ENCODE measurements at places on chromosomes 3 and 15.

DNA sequence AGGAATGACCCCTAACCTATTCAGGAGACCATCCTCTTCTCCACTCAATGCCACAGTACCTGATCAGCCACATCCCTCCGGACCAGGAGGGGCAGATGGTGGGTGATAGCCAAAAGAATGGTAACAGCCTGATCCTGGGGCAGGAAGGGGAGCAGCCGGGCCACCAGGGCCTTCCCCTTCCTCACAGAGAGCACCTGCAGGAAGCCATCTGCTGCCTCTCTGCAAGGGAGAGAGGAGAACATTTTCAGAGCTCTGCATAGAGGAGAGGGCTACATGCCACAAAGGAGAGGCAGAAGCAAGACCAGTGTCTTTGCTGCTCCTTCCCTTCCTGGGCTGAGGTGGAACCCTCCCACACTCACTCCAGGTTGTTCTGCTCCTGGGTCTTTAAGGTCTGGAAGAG, 5.5 kb upstream of the SPG11 start:
- H3K27me3 ChIP-seq = no peaks in the 10 kb centered on the region
- no peak overlapping the region for H3K4me3 ChIP-seq
- peaks cover 3% of the 10 kb centered on the region for H3K36me3 ChIP-seq
- H3K4me1 ChIP-seq = peaks cover 87% of the 10 kb centered on the region
- H3K27ac ChIP-seq = peak overlapping the region; percentile 27

DNA sequence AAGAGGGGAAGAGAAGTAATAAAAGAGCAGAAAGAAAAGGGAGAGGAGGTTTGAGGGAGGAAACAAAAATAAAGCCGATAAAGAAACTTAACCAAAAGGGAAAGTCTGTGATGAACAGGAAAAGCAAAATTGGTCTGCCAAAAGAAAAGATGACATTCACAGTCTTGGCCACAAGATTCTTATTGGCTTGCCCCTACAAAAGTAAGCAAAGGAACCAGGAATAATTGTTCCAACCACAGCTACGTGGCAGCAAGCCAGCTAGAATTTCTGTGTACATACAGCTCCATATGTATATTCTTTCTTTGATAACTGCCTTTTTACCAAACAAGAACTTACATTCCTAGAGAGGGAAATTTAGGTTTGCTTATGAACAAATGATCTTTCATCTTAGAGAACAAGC, 79.6 kb downstream of the MLH1 start:
- H3K27ac ChIP-seq = no peak overlapping the region
- DNase-seq = no peak
- peaks cover 40% of the 10 kb centered on the region for H3K36me3 ChIP-seq
- H3K4me3 ChIP-seq = peak overlapping the region; percentile 15

DNA sequence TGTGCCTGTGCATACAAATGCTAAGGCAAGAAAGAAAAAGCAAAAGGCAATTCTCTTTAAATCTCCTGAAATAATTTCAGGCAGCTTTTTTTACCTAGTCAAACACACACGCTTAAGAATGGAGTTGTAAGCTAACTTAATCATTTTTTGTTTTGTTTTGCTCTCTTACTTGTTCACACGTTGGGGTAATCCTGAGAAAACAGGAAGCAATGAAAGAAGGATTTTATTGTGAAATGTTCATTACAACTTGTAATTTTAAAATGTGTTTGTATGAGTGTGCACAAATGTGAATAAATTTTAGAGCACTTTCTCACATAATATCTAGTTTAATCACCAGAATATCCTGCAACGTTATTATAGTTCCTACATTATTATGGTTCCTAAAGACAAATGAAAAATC, 263.8 kb downstream of the LPP start:
- H3K4me3 ChIP-seq = peak overlapping the region; percentile 32
- no peak for DNase-seq
- no peaks in the 10 kb centered on the region for H3K27me3 ChIP-seq
- peaks cover 20% of the 10 kb centered on the region for H3K4me1 ChIP-seq

GRCh38 chr3:44948239-44948638, 27.7 kb downstream of the ZDHHC3 start:
- peaks cover 24% of the 10 kb centered on the region for H3K4me1 ChIP-seq
- H3K36me3 ChIP-seq = peaks cover 25% of the 10 kb centered on the region
- no peak overlapping the region for H3K4me3 ChIP-seq
- DNase-seq = no peak

DNA sequence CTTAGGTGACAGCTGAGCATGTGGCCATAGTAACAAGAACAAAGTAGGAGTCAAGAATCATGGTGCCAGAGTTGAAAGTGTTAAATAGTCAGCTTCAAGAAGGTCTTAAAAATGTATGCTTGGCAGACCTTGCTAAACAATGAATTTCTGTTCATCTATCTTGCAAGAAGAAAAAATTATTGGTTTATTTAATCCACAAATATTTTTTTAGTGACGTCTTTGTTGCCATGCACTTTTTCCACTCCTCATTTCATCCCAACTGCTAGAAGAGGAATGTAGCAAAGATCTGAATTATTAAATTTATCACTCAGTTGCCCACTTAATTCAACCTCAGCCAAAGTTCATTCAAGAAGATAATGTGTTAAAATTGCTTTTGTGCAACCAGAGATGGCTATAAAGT, 3.2 kb upstream of the SLC4A7 start:
- no peak overlapping the region for H3K4me3 ChIP-seq
- peaks cover 5% of the 10 kb centered on the region for H3K36me3 ChIP-seq
- no peaks in the 10 kb centered on the region for H3K27me3 ChIP-seq
- H3K4me1 ChIP-seq = peaks cover 4% of the 10 kb centered on the region

GRCh38 chr3:127342735-127343134, 54.9 kb upstream of the PRR20G start:
- H3K4me1 ChIP-seq = no peaks in the 10 kb centered on the region
- H3K4me3 ChIP-seq = no peak overlapping the region
- H3K27ac ChIP-seq = no peak overlapping the region
- no peak for DNase-seq

- H3K4me1 ChIP-seq = no peaks in the 10 kb centered on the region
- H3K27me3 ChIP-seq = no peaks in the 10 kb centered on the region
- no peak for DNase-seq
- no peak overlapping the region for H3K27ac ChIP-seq
These were observed 108.1 kb downstream of the USP13 start for GRCh38 chr3:179760944-179761343.

GRCh38 chr3:176159796-176160195, 1037.5 kb downstream of the TBL1XR1 start:
- H3K4me1 ChIP-seq = no peaks in the 10 kb centered on the region
- no peak overlapping the region for H3K27ac ChIP-seq
- DNase-seq = no peak
- no peaks in the 10 kb centered on the region for H3K27me3 ChIP-seq
- no peak overlapping the region for H3K4me3 ChIP-seq

DNA sequence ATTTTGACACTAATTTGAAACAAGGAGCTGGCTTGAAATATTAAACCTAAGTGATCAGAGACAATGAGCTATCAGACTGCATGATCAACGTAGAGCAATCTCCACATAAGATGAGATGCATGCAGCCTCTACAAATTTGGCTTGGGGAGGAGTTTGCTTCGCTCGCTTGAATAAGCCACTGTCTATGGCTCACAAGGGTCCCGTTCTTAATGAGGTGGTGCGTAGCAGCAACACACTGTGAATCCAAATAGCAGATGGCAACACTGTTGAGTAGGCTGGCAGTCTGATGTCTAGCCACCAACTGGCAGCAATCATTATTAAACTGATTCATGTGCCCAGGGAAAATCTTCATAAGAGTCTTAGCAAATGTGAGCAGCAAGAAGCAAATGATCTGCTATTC, 125.4 kb upstream of the CCDC54 start:
- H3K27me3 ChIP-seq = no peaks in the 10 kb centered on the region
- no peak overlapping the region for H3K4me3 ChIP-seq
- DNase-seq = no peak
- H3K27ac ChIP-seq = no peak overlapping the region

DNA sequence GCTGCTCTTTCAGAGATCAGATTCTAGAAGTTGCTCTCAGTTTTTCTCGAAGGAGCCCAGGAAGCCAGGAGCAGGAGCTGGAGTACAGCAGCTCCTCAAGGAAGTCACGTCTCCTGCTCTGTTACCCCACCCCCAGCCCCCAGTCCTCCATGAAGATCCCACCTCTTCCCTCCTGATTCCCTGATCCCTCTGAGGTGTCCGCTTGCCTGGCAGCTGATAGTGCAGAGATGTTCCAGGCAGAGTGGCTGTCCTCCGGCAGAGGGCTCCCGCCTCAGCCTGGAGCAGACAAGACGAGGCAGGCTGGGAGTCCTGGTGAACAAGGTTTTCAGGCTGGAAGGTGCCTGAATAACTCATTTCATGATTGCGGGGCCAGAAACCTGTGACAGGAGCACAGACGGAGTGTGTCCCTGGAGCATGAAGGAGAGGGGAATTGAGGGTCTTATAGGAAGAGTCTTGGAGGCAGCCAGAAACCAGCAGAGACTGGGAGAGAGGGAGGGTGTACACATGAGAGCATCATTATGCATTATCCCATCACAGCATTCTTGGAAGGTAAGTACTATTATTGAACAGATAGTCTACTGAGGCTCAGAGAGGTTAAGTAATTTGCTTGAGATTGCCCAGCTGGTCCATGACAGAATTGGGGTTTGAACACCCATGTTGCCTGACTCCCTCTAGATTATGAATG, 1.2 kb downstream of the HRH1 start:
- DNase-seq = no peak
- H3K4me1 ChIP-seq = peaks cover 12% of the 10 kb centered on the region
- peak overlapping the region; percentile 78 for H3K4me3 ChIP-seq

- no peaks in the 10 kb centered on the region for H3K4me1 ChIP-seq
- H3K4me3 ChIP-seq = no peak overlapping the region
- H3K36me3 ChIP-seq = no peaks in the 10 kb centered on the region
- H3K27ac ChIP-seq = no peak overlapping the region
These were observed 124.8 kb upstream of the NR2E3 start for GRCh38 chr15:71685420-71685993.

DNA sequence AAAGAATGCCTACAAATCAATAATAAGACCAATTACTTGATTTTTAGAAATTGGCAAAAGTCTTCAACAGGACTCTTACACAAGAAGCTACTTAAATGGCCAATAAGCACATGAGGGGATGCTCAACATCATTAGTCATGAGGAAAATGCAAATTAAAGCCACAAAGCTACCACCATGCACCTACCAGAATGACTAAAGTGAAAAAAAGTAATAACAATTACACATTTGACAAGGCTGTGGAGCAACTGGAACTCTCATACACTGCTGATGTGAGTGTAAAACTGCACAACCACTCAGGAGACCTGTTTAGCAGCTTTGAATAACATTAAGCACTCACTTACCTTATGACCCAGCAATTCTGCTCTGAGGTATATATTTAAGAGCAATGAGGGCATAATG, 68.4 kb downstream of the PPCDC start:
- H3K27ac ChIP-seq = no peak overlapping the region
- no peak overlapping the region for H3K4me3 ChIP-seq
- H3K27me3 ChIP-seq = peaks cover 17% of the 10 kb centered on the region

DNA sequence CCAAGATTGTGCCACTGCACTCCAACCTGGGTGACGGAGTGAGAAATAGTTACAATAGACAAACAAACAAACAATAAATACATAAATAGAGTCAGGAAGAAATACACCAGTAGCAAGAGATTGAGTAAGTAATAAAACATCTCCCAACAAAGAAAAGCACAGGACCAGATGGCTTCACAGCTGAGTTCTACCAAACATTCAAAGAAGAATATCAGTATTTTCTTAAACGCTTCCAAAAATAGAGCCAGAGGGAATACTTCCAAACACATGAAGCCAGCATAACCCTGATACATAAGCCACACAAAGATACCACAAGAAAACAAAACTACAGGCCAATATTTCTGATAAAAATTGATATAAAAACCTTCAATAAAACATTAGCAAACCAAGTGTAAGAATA, 30.7 kb upstream of the IGSF10 start:
- H3K27me3 ChIP-seq = no peaks in the 10 kb centered on the region
- no peak overlapping the region for H3K4me3 ChIP-seq
- H3K4me1 ChIP-seq = no peaks in the 10 kb centered on the region
- no peak overlapping the region for H3K27ac ChIP-seq
- no peaks in the 10 kb centered on the region for H3K36me3 ChIP-seq

DNA sequence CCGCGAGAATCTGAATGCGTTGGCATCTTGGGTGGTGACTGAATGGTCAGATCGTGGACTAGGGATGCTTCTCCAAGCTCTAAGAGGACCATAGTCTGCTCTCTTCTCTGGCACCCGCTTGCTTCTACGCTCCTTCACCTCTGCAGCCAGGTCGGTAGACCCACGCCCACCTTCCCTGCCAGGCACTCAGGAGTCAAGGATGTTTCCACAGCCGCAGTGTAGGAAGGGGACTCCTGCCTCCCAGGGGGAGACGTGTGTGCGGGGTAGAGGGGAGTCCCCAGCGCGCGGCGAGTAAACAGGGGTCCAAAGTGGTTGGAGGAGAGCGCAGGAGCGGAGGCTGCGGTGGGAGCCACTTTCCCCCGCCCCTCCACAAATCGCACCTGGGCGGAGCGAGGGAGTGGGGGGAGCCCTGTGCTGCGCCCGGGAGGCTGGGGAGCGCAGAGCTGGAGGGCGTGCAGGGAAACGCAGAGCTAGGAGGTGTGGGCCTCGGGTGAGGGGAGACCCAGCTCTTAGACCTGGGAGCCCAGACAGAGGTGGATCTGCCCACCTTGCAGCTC, 1.7 kb downstream of the LRRC3B start:
- no peak overlapping the region for H3K27ac ChIP-seq
- H3K4me1 ChIP-seq = peaks cover 6% of the 10 kb centered on the region
- no peaks in the 10 kb centered on the region for H3K36me3 ChIP-seq
- no peak for DNase-seq
- H3K27me3 ChIP-seq = peaks cover 48% of the 10 kb centered on the region

GRCh38 chr3:120111898-120112297, 17.7 kb upstream of the GSK3B start:
- DNase-seq = no peak
- H3K27me3 ChIP-seq = no peaks in the 10 kb centered on the region
- no peak overlapping the region for H3K27ac ChIP-seq
- H3K4me1 ChIP-seq = no peaks in the 10 kb centered on the region

DNA sequence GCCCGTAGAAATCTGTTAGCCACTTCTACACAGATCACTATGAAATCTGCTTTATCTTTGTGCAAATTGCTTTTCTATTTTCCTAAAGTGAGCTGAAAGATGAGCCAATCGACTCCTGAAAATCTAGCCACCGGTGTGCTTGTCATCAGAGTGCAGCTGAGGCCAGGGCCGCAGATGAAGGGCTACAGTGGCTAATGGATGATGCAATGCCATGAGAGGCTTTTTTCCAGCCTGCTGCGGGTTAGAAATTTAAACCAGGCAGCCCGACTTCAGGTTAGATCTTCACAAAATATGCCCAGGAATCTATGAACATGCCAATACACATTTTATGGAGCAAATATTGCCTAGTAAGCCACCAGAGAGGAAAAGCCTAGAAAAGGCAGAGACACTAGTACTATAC, 948.2 kb upstream of the CFAP20DC start:
- H3K36me3 ChIP-seq = peaks cover 1% of the 10 kb centered on the region
- no peak overlapping the region for H3K27ac ChIP-seq
- no peak for DNase-seq

GRCh38 chr3:117566926-117567325, 857.3 kb downstream of the TUSC7 start:
- no peak overlapping the region for H3K4me3 ChIP-seq
- no peaks in the 10 kb centered on the region for H3K4me1 ChIP-seq
- H3K27ac ChIP-seq = no peak overlapping the region
- no peaks in the 10 kb centered on the region for H3K36me3 ChIP-seq
- H3K27me3 ChIP-seq = no peaks in the 10 kb centered on the region
- no peak for DNase-seq

- no peaks in the 10 kb centered on the region for H3K36me3 ChIP-seq
- DNase-seq = no peak
- H3K27me3 ChIP-seq = peaks cover 24% of the 10 kb centered on the region
- H3K4me1 ChIP-seq = peaks cover 24% of the 10 kb centered on the region
- no peak overlapping the region for H3K27ac ChIP-seq
These were observed 278.6 kb upstream of the TLE3 start for GRCh38 chr15:70376031-70376928.

- H3K27ac ChIP-seq = peak overlapping the region; percentile 63
- H3K4me3 ChIP-seq = peak overlapping the region; percentile 17
- peaks cover 72% of the 10 kb centered on the region for H3K4me1 ChIP-seq
- H3K27me3 ChIP-seq = no peaks in the 10 kb centered on the region
- peaks cover 36% of the 10 kb centered on the region for H3K36me3 ChIP-seq
These were observed 39.1 kb downstream of the MYO1E start for GRCh38 chr15:59333401-59334075.
